ENCODE measurements at places on chromosomes 1 and 21.

DNA sequence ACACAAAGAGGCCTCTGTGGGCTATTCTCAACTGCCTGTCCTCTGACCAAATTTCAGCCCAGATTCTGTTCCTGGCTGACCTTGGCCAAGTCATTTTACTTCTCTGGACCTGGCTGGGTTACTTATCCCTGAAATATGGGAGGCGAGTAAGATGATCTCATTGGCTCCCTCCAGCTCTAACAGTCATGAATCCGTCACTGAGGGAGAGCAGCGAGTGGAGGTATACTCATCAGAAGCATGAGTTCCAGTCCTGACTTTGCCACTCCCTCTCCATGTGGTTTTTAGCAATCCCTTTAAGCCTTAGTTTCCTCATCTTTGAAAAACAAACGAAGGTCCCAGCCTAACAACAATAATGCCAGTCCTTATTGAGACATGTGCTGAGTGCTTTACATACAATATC is 63.5 kb downstream of the CCDC185 start:
- no peak for DNase-seq

DNA sequence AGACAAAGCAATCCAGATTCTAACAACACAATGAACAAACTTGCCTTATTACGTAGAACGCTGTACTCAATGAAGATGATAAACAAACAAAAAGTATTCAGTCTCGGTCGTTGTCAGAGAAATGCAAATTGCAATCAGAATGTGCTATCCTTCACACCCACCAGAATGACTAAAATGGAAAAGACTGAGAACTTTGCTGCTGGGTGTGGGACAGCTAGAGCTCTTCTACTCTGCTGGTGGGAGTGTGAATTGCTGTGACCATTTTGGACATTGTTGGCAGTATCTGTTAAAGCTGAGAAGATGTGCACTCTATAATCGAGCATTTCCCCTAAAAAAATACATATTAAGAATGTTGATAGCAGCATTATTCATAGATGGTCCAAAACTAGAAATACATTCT is 111.4 kb downstream of the PEX14 start:
- DNase-seq, result no peak

- DNase-seq, result no peak
These were observed 26.0 kb downstream of the SDE2 start for GRCh38 chr1:225973158-225973557.

DNA sequence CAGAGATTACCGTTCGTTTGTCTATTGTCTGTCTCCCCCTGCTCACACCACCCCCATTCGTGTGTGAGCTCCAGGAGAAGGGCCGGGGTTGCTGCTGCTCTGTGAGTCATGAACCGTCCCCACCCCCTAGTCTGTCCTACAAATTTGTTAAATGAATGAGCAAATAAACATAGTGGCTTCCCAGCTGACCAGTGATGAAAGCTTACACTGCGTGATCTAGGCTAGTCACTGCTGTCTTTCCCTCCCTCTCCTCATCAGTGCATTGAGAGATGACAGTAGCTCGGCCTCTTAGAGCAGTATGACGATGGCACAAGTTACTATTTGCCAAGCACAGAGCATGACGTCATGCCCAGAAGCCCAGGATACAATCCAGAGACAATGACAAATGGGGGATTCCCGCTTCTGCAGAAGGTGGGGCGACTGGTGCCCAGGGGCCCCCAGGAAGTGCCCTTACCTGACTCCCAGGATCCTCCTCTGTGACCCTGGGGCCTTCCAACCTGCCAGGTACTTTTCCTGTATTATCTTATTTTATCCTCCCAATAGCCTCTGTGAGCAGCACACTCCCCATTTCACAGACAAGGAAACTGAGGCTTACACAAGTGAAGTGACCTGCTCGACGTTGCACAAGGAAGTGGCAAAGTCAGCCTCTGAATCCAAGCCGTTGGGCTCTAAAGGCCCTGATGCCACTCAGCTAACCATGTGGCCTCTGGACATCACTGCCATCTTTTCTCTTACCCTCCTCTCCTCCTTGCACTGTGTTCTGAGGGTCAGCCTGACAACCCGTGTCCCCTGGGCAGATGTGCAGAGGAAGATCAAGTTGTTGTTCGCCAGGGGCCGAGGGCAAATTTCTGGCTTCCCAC is 8.6 kb upstream of the EPHA2 start:
- DNase-seq, result no peak

GRCh38 chr1:96714881-96715280 is 6.7 kb upstream of the PTBP2 start:
- no peak for DNase-seq

GRCh38 chr1:229155472-229155871 is 115.4 kb upstream of the RAB4A start:
- DNase-seq, result no peak

DNA sequence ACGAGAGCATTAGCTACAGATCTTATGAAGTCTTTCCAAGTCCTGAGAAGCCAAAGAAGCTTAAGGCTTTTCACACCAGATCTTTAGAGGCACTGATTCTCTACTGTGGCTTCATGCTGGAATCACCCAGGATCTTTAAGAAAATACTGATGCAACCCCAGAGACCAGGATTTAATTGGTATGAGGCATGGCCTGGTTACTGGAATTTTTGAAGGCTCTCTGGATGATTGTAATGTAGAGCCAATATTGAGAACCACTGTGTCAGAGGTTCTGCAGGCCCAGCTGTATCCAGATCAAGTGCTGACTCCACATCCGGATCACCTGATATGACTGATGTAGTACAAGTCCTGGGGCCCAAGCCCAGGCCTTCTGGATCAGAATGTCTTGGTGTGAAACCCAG is 105.7 kb downstream of the PLPPR5 start:
- DNase-seq, result no peak

- no peak for DNase-seq
These were observed 1.0 kb downstream of the SH3BP5L start for GRCh38 chr1:248824701-248825100.

- DNase-seq, result peak; percentile 1
These were observed 1.9 kb upstream of the OR13G1 start for GRCh38 chr1:247681288-247681897.

DNA sequence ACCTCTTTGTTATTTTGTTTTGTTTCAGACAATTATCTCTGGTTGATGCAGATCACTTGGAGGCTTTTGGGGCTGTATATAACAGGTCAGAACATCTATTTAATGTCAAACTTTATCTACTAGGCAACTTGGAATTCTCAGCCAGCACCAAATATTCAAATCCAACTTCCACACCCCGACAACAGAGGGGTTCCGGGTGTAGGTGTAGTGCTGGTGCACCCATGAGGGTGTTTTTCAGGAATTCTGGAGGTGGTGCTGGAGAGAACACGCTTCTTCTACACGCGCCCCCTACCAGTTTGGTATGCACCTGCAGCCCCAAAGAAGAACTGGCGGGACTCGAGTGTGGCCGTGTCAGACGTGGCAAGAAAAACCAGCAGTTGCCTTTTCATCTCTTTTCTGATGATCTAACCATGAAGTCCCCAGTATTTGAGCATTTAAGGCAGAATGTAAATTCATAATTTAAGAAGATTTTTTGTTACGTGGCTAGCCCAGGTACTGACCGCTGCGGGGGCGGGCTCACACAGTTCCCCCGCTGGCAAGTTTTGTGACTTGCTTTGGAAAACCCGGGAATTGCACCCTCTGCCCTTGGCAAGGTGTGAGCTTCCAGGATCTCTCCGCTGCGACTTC is 462 bp upstream of the TLCD4 start:
- peak; percentile 51 for DNase-seq

DNA sequence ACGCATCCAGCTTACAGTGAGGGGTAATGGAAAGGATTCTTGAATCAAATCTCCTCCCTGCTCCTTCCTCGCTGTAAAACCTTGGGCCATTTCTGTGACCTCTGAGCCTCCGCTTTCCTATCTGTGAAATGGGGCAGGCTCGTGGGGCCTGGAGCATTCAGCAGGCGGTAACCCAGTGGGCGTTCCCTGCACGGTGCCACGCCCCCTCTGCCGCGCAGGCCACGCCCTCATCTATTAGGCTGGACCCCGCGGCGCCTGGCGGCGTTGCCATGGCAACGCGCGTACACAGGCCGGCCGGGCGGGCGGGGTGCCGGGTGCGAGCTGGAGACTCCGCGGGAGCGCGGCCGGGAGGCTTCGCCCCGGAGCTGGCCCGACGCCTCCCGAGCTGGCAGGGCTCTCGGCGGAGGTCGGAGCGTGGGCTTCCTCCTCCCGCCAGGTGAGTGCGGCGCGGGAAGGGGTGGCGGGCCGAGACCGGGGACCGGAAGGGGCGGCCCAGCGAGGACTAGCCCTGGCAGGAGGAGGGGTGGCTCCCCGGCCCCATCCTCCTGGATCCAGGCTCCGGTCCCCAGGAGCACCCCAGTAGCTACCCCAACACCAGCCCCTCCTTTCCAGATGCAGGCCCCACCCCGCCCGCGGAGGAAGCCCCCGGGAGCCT is at the start of gene FHAD1:
Gene FHAD1 (plus strand): TSS at position 264 of the 655 bp plus-strand sequence. CDS start 4,562 bp downstream, outside the sequence.
- no peak for DNase-seq

- peak; percentile 51 for DNase-seq
These were observed 46.2 kb downstream of the USP25 start for GRCh38 chr21:15775981-15776380.

- no peak for DNase-seq
These were observed 23.8 kb upstream of the ECE1 start for GRCh38 chr1:21313886-21314721.

DNA sequence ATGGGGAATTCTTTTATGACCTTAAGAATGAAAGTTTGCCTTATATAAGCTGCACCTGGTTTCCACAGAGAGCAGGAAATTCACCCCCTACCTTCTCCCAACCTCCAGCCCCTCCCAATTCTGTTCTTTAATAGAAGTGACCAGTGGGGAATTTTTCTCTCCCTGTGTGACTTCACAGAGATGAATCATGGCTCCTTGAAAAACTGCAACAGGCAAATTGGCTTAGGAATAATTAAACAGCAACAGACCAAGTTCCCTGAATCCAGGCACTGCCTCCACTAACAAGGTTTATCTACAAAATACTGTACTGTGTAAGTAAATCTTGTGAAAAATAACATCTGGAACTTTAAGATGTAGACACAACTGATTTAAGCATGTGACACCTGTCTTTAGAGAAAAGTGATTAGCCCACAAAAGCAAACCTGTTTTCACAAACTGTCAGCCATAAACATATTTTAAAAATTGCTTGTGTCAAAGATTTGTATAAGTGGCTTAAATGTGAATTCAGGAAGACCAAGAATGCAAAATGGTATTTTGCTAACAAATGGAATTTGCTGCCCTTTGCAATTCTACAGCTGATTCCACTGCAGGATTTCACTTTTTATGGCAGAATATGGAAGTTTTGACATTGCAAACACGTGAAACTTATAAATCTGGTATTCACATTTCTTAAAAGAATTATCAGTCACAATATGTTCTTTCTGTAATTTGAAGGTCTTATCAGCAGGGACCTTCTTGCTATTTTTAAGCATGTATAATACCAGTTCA is 54.0 kb downstream of the ALG14 start:
- no peak for DNase-seq

DNA sequence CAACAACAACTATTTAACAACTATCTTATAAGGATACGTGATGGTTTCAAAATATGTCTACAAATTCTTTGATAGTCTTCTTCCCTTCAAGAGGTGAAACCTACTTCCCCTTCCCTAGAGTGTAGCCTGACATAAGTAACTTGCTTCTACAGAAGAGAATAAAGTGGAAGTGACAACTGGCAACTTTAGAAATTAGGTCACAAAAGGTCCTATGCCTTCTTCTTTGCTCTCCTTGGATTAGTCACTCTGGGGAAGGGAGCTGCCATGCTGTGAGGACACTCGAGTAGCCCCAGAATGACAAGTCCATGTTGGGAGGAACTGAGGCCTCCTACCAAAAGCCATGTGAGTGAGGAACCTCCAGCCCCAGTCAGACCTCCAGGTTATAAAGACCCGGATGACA is 19.2 kb downstream of the EFCAB14 start:
- no peak for DNase-seq

- no peak for DNase-seq
These were observed 89.5 kb downstream of the FNBP1L start for GRCh38 chr1:93537396-93537795.

- DNase-seq, result no peak
These were observed 20.5 kb downstream of the KIAA0319L start for GRCh38 chr1:35536556-35537162.

- no peak for DNase-seq
These were observed 46.2 kb upstream of the DAB1 start for GRCh38 chr1:57470036-57470435.

DNA sequence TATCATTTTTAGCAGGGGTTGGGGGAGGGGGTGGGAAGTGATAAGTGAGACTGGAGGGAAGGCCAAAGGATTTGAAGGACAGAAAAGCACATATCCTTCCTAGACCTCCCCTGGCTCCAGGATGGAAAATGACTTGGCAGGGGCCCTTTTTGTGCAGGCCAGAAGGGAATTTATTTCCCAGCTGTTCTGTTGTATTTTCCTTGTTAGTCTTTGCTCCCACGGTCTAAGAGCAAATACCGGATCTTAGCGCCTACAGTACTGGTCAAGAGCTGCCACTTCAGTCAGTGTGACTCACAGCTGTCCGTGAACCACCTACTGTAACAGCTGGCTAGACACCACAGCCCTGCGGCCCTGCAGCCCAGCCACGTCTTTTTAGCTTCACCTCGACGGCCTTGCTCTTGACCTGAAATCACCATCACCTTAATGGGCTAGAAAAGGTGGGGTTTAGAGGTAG is 51.0 kb upstream of the ERRFI1 start:
- DNase-seq, result no peak

- DNase-seq, result no peak
These were observed 24.3 kb downstream of the CAMK1G start for GRCh38 chr1:209607795-209608178.

DNA sequence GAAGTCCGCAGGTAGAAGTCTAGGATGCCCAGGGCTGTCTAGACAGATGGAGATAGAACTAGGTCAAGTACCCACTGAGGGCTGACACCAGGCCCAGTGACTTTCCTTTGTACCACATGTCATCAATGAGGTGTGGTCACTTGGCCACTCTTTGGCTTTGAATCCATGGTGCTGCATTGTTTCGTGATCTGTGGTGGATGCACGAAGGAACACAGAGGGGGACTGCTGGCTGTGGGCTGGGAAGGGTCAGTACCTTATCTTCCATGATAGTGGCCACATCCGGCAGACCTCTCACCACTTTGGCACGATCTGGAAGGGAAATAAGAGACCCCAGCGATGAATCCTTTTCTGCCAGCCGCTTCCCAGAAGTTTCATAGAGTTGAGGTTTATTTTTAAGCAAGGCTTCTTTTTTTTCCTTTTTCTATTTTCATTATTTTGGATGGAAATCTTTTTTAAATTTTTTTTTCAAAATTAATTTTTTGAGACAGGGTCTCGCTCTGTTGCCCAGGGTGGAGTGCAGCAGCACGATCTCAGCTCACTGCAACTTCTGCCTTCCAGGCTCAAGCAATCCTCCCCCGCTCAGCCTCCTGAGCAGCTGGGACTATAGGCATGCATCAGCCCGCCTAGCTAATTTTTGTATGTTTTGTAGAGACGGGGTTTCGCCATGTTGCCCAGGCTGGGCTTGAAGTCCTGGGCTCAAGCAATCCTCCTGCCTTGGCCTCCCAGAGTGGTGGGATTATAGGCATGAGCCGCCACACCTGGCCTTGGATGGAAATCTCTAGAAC is 53.1 kb downstream of the MYOM3 start:
- DNase-seq, result no peak

- DNase-seq, result no peak
These were observed 11.6 kb upstream of the PM20D1 start for GRCh38 chr1:205861540-205861939.

GRCh38 chr1:228213917-228214808 is 6.3 kb downstream of the OBSCN start:
- DNase-seq, result no peak

- DNase-seq, result no peak
These were observed 243.0 kb downstream of the PBX1 start for GRCh38 chr1:164801791-164802502.

- DNase-seq, result no peak
These were observed 18.1 kb downstream of the KNCN start for GRCh38 chr1:46533179-46533864.

Data from HS-27A (cell line).